Karpas-422 (cell line): ENCODE measurements at places on chromosomes 1 and 21. TPM values are rescaled to one million over a fixed set of nuclear protein-coding genes. Genes with fewer than 3 reads are reported as not detected.

DNA sequence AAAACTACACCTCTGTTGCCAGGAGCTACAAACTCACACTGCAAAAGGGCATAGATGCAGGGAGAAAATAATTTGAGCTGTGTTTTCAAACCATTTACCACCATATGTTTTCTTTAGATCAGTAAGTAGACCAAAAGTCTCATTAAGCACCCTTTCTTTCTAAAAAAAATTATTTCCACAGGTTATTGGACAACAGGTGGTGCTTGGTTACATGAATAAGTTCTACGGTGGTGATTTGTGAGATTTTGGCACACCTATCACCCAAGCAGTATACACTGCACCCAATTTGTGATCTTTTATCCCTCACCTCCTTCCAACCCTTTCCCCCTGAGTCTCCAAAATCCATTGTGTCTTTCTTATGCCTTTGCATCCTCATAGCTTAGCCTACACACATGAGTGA is 21.1 kb downstream of the MAP10 start:
- H3K27me3 ChIP-seq, result no peaks in the 10 kb centered on the region
- DNase-seq, result no peak
- H3K4me3 ChIP-seq, result no peak overlapping the region
- H3K36me3 ChIP-seq, result no peaks in the 10 kb centered on the region

DNA sequence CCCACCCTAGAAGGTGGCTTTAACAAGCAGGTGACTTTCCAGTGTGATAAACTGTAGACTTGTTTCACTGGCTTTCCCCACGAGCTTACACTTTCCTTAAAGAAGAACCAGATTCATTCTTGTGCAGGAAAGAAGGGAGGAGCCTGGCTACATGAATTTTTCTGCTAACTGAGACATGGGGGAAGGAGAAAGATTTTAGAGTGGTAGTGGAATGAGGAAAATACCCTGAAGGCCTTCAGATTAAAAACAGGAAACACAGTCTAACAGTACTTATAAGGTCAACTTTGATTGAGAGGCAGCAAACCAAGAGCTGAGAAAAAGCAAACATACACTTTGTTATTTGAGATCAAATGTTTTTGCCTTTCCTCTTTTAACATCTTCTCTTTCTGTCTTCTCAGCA is 640.9 kb upstream of the PLXNA2 start:
- DNase-seq, result no peak
- no peaks in the 10 kb centered on the region for H3K36me3 ChIP-seq
- no peaks in the 10 kb centered on the region for H3K4me1 ChIP-seq
- H3K27me3 ChIP-seq, result no peaks in the 10 kb centered on the region

GRCh38 chr1:41581216-41582003 is 96.9 kb upstream of the EDN2 start:
- peaks cover 2% of the 10 kb centered on the region for H3K4me1 ChIP-seq
- no peak overlapping the region for H3K27ac ChIP-seq
- no peak overlapping the region for H3K4me3 ChIP-seq
- no peaks in the 10 kb centered on the region for H3K36me3 ChIP-seq
- no peak for DNase-seq
- no peaks in the 10 kb centered on the region for H3K27me3 ChIP-seq

- no peaks in the 10 kb centered on the region for H3K36me3 ChIP-seq
- no peaks in the 10 kb centered on the region for H3K4me1 ChIP-seq
Observed at GRCh38 chr1:54347955-54348699, 58.1 kb downstream of the SSBP3 start.

DNA sequence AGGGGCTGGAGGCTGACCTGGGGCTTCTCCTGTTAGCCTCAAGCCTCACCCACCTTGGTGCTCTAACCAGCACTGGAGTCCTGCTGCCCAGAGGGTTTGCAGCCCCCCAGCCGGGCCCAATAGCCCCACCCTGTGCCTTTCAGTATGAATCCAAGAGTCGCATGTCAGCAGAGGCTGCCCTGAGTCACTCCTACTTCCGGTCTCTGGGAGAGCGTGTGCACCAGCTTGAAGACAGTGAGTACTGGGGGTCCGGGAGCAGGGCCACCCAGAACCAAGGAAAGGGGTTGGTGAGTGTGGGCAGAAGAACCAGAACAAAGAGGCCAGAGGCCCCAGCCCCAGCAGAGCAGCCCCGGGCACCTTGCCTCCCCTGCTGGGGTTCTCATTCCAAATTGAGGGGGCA is 25.6 kb downstream of the CDK18 start:
- H3K27ac ChIP-seq, result no peak overlapping the region
- DNase-seq, result no peak
- H3K27me3 ChIP-seq, result no peaks in the 10 kb centered on the region

The MARK1 gene
- total RNA-seq, result 0.90 and 1.3 TPM in 2 replicates

The S100B gene
- not detected in 2 replicates for total RNA-seq
